ENCODE measurements at places on chromosomes 11 and 22.

DNA sequence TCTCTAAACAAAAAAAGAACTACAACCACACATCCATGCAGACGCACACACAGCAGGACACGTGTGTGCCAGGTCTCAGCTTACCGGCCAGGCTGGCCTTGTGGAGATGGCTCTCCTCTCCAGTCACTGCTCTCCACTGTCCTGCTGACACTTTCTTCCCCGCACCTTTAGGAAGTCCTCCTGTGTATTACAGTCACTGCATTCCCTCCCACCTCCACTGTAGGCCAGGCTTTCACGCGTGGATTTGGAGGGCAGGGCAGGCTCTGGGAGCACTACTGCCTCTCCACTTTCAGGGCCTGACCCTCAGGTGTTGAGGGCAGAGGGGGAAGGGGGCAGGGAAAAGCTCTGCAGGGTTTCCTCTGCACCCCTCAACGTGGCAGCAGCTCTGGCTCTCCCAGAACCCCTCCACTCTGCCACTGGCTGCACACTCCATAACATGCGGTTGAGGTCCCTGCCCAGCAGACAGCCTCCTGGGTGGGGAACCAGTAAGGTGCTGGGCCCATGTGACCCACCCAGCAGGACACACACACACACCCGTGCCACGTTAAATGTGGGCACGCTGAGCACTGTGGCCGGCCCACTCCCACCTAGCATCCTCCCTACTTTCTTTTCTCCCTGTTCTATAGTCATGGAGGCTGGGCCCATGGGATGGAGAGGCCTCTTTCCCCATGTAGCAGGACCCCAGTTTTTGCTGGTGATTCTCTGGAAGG, 107.0 kb upstream of the PITPNB start:
- DNase-seq = no peak

DNA sequence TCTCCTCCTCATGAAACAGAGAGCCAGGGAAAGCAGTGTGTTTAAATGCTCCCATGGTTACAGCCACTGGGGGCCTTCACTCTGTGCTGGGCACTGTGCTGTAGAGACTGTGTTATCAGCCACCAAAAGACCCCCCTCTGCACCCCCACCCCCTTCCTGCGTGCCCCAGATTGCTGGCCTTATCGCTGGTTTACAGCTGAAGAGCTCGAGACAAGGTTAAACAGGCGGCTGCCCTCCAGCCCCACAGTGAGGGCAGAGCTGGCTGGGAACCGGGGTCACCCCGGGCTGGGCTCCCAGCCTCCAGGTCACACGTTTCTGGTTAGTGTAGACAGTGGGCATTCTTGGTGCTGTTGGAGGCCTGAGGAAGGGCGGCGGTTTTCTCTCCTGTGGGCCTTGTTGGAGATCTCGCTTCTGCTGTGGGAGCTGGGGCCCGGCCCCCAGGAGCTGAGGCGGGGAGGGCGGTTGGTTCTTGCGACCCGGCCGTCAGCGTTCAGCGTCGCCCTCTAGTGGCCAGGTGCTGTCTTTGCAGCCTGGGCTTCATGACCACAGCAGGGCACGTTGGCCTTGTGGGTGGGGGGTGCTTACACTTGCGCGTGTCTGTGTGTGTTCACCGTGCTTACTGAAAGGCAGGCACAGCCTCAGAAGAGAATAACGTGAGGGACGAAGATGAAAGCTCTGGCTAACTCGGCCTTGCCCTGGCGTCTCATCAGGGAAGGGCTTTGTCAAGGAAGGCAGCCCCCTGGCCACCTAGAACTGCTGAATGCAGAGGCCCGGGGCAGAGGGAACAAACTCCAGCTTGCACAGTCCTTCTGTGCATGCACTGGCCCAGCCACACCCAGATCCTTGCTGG, 40.8 kb downstream of the TBC1D22A start:
- DNase-seq = peak; percentile 65

GRCh38 chr22:30922151-30922611, 46.4 kb downstream of the MORC2 start:
- DNase-seq = peak; percentile 85

DNA sequence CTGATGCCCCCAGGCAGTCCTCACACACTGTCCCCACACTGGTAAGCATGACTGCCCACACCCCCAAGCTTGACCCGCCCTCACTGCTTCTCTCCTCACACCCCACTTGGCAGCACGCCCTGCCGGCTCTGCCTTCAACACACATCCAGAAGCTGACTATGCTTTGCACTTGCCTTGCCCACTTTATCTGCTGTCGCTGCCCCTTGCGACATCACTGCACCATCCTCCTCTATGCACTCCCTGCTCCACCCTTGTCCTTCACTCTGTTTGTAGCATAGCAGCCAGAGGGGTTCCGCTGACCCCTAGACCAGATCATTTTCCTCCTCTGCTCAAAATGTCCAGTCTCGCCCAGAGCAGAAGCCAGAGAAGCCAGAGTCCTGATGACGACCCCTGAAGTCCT, 25.3 kb upstream of the SLC25A1 start:
- DNase-seq = no peak

GRCh38 chr11:79206951-79207350, 233.9 kb downstream of the TENM4 start:
- DNase-seq = no peak

GRCh38 chr22:42797011-42797410, 60.1 kb downstream of the ARFGAP3 start:
- no peak for DNase-seq

DNA sequence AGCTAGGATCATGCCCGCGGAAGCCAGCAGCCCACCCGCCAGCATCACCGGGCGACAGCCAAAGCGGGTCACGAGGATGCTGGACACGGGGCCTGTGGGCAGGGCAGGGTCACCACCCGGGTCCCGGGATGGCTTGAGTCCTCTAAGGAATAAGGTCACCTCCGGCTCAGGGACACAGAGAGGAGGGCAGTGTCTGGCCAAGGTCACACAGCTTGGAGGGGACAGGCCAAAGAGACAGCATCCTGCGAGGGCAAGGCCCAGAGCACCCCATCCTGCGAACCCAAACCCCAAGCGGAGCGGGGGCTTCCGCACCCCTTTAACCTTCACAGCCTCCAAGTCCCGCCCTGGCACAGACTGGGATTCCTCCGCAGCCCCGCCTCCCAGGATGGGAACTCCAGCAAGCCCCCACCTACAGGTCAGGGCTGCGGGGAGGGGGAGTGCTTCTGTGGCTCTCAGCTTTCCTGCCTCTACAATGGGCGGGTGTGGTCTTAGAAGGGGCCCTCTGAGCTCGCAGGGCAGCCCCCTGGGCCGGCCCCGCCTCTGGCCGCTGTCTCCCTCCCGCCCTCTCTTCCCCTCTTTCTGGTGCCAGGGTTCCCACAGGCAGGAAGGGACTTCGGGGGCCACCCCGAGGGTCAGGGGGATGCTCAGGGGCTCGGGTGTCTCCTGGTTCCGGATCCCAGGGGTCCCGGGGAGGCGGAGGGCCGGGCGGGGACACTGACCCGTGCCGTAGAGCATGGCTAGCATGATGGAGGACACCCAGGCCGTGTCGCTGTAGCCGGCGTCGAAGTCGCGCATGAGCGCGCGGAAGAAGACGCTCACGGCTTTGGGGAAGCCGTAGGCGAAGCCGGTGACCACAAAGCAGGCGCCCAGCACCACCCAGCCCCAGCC, 1.8 kb downstream of the SLC16A8 start:
- no peak for DNase-seq

- no peak for DNase-seq
Measured at GRCh38 chr11:118169300-118170140, 6.9 kb downstream of the SCN2B start.

DNA sequence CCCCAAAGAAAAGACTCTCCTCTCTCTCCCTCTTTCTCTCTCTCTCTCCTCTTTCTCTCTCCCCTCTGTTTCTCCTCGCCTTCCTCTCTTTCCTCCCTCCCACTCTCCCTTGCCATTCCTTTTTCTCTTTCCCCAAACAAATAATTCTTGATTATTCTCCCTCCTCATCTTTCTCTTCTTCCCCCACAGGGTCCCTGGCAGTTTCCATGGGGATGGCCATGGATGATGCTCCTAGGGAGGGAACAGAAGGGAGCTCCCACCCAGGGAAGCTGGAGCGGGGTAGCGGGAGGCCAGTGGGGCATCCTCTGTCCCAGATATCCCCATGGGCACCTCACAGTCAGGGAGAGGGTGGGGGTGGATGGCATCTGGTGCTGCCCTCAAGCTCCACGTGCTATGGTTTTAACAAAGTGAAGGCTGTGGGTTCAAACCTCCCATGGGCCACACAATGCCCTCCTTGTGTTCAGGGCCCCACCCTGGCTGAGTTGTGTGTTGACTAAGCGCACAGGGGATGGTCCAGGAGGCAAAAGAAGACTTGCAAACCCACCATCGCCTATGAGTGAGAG, 266.4 kb downstream of the BUD13 start:
- no peak for DNase-seq

DNA sequence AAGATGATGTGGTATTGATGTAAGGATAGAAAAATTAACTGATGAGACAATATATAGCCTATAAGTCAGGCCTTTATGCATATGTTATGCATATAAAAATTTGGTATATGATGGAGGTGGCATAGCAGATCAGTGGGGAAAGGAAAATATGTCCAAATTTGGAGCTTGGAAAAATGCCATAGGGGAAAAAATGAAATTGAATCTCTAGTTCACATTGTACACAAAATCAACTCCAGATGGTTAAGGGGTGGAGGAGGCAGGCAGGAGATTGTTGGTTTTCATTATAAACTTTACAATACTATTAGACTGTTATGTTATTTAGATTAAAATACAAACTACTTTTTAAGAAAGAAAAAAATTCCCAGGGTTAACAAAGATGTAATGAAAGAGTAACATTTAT, 15.1 kb upstream of the CD3E start:
- no peak for DNase-seq

DNA sequence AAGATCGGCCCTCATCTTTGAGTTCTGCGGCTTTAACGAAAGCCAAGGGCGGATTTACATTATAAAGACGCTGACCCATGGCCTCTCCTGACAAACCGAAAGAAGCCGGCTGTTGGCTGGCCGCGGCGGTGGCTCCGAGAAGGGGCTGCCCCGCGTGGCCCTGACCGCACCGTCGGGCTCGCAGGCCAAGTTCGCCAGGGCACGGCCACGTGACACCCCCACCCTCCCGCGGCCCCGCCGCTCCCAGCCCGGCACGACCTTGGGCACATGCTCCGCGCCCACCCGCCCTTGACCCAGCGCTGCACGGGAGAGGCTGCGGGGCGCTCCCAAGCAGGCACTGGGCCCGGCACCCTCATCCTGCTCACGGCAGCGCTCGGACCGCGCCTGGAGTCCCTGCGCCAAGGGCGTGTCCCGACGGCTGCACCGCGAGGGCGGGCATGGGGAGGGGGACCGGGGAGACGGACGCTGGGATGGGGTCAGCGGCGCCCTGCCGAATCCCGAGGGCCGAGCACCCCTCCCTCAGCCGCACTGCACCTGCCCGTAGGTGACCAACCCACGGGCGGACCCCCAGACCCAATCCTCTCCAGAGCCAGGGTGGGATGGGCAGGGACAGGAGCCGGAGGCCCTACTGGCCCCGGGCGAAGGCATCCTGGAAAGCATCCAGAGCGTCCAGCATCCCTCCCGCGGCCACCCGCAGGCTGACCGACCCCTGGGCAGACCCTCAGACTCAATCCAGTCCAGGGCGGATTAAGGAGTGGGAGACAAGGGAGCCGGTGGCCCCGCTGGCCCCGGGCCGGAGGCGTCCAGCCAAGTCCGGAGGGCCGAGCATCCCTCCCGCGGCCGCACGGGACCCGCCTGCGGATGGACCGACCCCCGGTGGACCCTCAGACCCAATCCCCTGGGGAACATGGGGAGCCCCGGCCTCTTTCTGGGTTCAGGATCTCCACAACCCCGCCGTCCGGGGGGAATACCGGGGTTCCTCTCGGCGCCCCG, 759 bp downstream of the CPT1A start:
- DNase-seq = no peak

GRCh38 chr11:75547617-75548058, 14.4 kb upstream of the SERPINH1 start:
- DNase-seq = no peak

DNA sequence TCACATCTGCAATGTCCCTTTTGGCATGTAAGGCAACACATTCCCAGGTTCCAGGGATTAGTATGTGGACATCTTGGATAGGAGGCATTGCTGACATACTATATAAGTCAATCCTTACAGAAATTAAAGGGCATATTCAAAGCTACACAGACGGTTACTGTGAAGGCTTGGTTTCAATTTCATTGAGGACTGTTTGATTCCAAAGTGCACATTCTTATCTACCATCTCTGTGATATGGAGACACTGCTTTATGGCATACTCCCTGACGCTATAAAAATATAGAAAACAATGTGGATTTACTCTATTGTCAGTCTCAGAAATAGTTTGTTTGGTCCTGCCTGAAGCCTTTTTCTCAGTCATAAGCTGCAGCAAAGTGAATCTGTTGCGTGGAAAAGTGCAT, 1486.7 kb downstream of the FAM181B start:
- DNase-seq = no peak

DNA sequence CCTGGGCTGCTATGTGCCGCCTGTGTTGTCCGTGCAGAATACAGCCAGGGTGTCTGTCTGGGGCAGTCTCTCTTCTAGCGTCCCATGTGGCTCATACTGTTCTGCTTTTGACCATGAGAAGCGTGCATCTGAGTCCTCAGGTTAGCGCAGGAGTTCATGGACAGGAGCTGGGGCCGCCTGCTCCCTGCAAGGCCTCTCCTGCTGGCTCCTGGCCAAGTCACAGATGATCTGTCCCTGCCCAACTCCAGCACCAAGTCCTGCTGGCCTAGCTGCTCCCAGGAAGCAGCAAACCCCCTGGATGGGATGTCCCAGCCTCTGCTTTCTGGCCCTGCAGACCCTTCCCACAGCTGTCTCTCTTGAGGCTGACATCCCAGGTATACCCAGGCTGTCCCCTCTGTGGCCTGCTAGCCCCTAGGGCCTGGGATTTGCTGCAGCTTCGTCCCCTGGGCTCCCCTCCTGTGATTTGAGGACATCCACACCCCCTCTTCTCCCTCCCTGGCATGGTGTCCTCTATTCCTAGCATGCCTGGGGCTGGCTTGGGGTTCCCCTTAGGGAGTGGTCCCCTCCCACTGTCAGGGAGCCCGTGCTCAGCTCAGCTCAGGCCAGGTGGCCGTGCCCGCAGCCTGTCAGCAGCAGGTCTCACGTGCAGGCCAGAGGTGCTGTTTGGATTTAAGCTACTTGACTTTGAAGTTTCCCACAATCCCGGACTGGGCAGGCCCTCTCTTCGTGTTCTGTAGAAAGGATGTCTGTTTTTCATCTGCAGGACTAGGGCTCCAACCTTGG, 17.8 kb downstream of the PRR5 start:
- DNase-seq = no peak

DNA sequence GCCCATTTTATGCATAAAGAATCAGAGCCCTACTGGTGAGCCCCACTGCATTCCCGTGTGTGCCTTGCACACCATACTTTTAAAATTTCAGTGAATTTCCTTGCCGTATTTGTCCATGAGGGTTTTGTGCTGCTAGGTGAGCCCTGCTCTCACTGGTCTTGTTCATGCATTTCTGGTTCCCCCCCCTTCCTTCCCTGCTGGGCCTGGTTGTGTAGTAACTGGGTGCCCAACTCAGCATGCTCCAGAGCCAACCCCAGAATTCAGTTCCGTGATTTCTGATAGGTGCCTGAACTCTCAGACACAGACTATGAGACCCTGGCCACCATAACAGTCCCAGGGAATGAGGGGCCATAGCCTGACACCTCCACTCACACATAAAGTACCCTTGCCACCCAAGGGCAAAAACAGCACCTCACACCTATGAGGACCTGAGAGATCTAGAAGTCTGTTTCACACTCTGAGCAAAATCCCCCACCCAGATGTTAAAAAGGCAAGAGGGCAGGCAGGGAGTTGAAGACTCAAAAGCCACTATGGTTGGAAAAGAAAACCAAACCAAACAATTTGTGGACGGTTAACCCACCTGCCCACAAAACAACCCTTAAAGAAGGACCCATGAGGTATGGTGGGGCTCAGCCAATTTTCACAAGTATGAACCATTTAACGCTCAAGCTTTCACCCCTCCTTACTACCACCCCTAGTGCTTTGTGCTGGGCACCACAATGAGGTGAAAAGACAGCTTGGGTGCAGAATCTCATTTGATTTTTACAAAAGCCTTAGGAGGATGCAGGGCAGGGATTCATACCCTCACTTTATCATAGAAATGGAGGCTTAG, 16.8 kb upstream of the IL10RA start:
- DNase-seq = no peak

Measured in stimulated activated CD4-positive, alpha-beta T cell treated with anti-CD3 and anti-CD28 coated beads, Interleukin-1b, Interleukin-23, amount 100 ng/mL, for 48 hours (primary cell).